GM23248 (cell line): ENCODE measurements at places on chromosomes 1 and 21. TPM values are rescaled to one million over a fixed set of nuclear protein-coding genes. Genes with fewer than 3 reads are reported as not detected.

DNA sequence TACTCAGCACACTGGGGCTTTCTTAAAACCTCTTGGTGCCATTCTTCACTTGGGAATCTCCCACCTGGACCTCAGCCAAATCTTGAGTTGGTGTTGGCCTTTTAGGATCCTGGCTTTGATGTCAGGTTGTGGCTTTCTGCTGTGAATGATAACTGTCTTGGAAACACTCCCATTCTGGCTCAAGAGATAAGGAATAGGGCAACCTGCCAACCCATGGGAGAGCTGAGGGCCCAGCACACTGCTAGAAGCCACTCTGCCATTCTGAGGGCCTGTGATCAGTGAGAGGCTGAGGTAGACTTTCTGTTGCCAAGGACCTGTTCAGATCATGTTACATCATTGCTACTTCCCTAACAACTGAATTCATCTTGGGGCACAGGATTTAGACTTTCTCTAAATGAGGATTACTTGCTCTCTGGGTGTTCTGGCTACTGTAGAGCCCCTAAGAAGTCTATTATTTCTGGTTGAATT, 45.8 kb downstream of the TTC39A start:
- H3K36me3 ChIP-seq: no peaks in the 10 kb centered on the region
- no peaks in the 10 kb centered on the region for H3K4me1 ChIP-seq
- H3K27ac ChIP-seq: no peak overlapping the region
- no peak for DNase-seq

The GBP5 gene
- total RNA-seq: 0.43 and 2.0 TPM in 2 replicates

- H3K4me3 ChIP-seq: no peak overlapping the region
- H3K36me3 ChIP-seq: no peaks in the 10 kb centered on the region
- no peak overlapping the region for H3K27ac ChIP-seq
- no peak for DNase-seq
- H3K27me3 ChIP-seq: no peaks in the 10 kb centered on the region
- H3K4me1 ChIP-seq: peaks cover 3% of the 10 kb centered on the region; the same call in 1 of the 2 replicates
Measured at GRCh38 chr1:22127248-22127647, 15.6 kb downstream of the WNT4 start.

The FCRL5 gene
- not detected in 2 replicates for total RNA-seq

GRCh38 chr1:212035835-212036605, 472 bp downstream of the DTL start:
- peak overlapping the region; percentile 58 for H3K27ac ChIP-seq
- peak overlapping the region; percentile 96 for H3K4me3 ChIP-seq
- H3K4me1 ChIP-seq: peaks cover 41% of the 10 kb centered on the region
- no peak for DNase-seq

- no peak overlapping the region for H3K4me3 ChIP-seq
- H3K27me3 ChIP-seq: no peaks in the 10 kb centered on the region
- no peak overlapping the region for H3K27ac ChIP-seq
- H3K4me1 ChIP-seq: no peaks in the 10 kb centered on the region
- no peaks in the 10 kb centered on the region for H3K36me3 ChIP-seq
Measured at GRCh38 chr1:158285756-158286241, 3.9 kb upstream of the CD1C start.

The SLC45A1 gene
- total RNA-seq: 0.25 and 0.97 TPM in 2 replicates

The LCE2B gene
- not detected in 2 replicates for total RNA-seq

GRCh38 chr1:209015092-209015491, 568.4 kb upstream of the CAMK1G start:
- DNase-seq: no peak
- H3K27me3 ChIP-seq: no peaks in the 10 kb centered on the region
- no peak overlapping the region for H3K4me3 ChIP-seq

GRCh38 chr1:167198518-167199133, 22.1 kb upstream of the POU2F1 start:
- no peak overlapping the region for H3K4me3 ChIP-seq
- 0 out of 2 replicates have a peak, but pooled peaks cover 6% of the 10 kb centered on the region for H3K4me1 ChIP-seq
- H3K36me3 ChIP-seq: no peaks in the 10 kb centered on the region
- H3K27me3 ChIP-seq: 0 out of 2 replicates have a peak, but pooled peaks cover 5% of the 10 kb centered on the region

The FCRL1 gene
- total RNA-seq: not detected in 2 replicates
